ENCODE measurements at places on chromosomes 6 and 20.

DNA sequence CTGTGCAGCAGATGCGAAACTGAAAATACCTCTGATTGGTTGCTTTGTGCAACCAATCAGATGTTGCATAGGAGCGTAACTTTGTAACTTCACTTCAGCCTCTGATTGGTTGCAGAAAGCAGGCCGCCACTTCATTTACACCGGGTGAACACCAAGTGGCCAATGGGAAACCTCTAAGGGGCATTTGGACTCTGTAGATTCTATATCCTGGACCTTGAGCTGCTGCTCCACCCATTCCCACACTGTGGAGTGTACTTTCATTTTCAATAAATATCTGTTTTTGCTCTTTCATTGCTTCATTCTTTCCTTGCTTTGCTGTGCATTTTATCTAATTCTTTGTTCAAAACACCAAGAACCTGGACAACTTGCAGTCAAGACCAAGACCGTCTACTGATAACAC is 14.1 kb upstream of the NXT1 start:
- DNase-seq: no peak

DNA sequence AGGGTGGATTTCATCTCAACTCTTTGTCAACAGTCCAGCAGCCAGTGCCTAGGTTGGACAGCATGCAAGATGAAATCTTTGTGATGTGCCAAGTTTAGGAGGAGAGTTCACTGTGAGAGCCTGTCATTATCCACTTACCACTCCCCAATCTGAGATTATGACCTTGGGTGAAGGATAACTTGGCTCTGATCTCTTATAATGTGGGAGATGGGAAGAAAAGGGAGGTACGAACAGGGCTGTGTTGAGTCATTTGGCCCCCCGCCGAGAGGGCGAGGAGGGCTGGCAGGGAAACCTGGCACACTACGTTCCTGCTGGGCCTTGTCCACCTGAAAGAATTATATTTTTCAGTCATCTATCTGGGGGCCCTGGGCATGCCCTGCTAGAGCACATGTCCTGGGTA is 35.8 kb downstream of the LAMA4 start:
- DNase-seq: peak; percentile 18

DNA sequence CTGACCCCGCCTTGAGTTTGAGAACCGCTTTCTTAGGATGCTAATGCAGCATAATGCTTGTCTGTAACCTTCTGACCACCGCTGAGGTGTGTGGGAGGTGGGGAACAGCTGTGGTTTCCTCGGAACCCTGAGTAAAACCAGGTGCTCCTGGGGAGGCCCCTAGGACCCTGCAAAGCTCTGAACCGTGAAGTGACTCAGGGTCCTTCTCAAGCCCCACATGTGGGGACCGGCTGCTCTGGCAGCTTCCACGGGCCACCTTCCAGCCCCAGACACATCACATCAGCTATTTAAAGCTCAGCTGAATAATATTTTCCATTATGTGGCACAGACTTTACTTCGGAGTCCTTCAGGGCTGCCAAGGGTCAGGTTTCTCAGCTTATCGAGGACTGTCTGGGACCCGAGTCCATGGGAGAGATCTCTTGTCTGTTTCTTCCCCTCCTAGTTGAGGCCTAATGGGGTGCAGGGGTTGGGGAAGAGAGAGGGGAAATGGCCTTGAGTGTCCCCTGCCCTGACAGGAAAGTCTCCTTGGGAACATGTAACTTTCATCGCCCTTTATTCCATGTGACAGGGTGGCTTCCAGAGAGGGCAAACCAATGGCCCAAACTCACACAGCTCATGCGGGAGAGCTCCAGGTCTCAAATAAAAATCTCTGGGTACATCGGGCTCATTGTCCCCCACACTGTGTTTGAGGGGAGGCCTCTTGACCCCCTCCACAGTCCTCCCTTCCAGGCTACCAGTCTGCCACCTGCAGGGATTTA is 186.1 kb upstream of the SLC24A3 start:
- DNase-seq: no peak

- no peak for DNase-seq
Observed at GRCh38 chr6:104322841-104323240, 536.9 kb downstream of the HACE1 start.

GRCh38 chr6:149830731-149831307 is 33.3 kb downstream of the LRP11 start:
- DNase-seq: no peak

- DNase-seq: no peak
Observed at GRCh38 chr6:1524040-1524480, 85.7 kb upstream of the FOXC1 start.

- DNase-seq: no peak
Observed at GRCh38 chr6:151962246-151962846, 154.9 kb downstream of the ESR1 start.

- DNase-seq: no peak
Observed at GRCh38 chr6:89711801-89712200, 73.3 kb upstream of the LYRM2 start.

DNA sequence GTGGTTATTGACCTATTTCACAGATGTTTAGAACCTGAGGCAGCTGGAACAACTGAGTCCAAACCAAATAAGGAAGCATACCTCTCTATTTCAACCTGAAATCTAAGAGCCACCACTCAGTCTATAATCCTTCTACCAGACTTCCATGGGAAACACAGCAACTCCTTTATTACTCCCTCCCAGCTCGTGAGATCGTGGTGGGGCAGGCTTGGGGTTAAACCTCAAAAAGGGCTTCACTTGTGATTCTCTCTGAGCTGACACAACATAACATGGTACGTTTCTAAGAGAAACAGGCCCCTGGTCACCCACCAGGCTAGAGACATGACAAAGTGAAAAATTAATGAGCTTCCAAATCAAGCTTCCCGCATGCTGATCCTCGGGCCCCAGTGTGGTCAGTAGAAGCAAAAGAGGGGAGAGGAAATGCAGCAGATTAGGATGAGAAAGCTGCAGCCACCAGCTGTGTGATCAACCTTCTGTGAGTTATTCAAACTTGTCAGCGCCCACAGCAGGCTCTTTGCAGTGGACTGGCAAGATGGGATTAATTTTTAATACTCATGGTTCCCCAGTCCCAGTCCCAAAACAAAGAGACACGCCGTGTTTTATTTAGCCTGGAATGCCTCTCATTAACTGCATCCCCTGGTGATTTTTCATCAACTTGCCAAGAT is 9.3 kb downstream of the PKHD1 start:
- DNase-seq: no peak

DNA sequence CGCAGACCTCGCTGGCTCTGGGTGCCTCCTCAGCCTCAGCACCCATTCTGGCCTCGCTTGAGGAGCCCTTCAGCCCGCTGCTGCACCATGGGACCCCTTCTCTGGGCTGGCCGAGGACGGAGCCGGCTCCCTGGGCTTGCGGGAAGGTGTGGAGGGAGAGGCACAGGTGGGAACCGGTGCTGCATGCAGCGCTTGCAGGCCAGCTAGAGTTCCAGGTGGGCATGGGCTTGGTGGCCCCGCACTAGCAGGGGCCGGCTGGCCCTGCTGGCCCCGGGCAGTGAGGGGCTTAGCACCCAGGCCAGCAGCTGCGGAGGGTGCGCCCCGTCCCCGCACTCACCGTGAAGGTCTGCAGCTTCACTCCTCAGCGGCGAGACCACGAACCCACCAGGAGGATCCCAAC is 30.4 kb downstream of the DEFB114 start:
- no peak for DNase-seq

- DNase-seq: no peak
Observed at GRCh38 chr6:169225131-169225576, 28.5 kb downstream of the THBS2 start.

- no peak for DNase-seq
Observed at GRCh38 chr6:63814459-63814858, 178.9 kb downstream of the PHF3 start.

DNA sequence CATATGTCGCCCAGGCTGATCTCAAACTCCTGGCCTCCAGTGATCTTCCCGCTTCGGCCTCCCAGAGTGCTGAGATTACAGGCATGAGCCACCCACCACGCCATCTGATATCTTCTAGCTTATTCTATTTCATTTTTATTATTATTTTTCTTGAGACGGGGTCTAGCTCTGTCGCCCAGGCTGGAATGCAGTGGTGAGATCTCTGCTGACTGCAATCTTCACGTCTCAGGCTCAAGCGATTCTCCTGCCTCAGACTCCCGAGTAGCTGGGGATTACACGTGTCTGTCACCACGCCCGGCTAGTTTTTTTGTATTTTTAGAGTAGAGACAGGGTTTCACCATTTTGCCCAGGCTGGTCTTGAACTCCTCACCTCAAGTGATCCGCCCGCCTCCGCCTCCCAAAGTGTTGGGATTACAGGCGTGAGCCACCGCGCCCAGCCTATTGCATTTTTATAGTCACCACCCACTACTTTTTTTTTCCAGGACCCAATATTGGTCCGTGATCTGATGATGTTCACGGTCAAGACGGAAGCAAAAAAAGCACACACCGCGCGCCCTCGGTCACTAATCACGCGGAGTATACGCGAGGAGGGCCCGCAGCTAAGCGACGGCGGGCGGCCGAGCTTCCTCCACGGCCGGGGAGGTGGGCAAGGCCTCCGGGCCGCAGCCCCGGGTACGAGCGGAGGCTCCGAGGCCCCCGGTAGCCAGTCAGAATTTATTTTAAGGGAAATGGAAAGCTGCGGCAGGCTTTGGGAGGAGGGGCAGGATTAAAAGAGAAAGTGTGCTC is 1.1 kb upstream of the LSM14B start:
- DNase-seq: no peak

GRCh38 chr20:48691523-48691922 is 136.3 kb downstream of the PREX1 start:
- peak; percentile 18 for DNase-seq

DNA sequence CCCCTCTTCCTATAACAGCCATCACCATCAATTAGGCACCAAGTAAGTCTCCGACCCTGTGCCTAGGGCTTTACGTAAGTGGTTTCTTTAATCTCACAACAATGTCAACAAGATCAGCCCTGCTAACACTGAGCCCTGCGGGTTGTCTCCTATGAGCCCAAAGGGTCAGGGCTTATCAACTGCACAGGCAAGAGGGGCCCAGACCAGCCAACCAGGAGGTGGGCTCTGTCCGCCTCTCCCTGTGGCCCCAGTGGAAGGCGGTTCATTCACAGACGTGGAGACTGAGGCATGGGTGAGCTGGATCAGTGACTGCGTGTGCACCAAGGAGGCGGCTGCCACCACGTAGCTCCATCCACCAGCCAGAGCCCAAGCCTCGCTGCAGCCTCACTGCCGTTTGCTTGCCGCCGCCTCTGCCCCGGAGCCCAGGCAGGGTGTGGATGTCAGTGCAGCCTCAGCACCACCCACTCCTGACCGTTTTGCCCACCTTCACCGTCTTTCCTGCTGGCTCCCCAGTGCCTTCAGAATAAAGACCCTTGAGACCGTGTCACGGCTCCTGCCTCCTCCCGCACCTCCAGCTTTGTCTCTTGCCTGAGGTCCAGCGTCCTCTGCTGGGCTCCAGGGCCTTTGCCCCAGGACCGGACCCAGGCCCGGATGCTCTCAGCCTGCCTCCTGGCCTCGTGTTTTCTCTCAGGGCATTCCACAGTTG is 78.7 kb downstream of the DLL1 start:
- DNase-seq: no peak

GRCh38 chr6:42359021-42359420 is 92.7 kb downstream of the TRERF1 start:
- DNase-seq: no peak

DNA sequence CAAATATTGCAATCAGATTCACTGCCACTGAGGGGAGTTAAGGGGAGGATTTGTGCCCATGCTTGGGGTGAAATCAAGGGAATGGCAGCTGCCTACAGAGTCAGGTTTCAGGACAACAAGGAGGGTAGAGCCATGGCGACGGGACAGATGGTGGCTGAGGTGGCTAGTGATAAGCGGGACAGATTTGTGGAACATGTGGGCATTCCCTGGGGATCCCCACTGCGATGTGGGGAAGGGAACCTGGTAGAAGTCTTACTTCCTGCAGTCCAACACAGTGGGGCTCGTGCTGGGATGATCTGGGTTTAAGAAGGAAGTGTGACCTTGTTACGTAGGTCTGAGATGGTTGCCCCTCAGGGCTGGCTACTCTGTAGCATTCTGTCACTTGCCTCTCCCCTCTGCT is 292.0 kb upstream of the JARID2 start:
- no peak for DNase-seq

GRCh38 chr6:24191346-24191745 is 65.3 kb downstream of the NRSN1 start:
- no peak for DNase-seq

GRCh38 chr6:2542858-2543218 is 207.9 kb downstream of the MYLK4 start:
- DNase-seq: no peak

GRCh38 chr6:18241208-18242038 is 22.9 kb downstream of the DEK start:
- no peak for DNase-seq

- peak; percentile 62 for DNase-seq
Observed at GRCh38 chr6:151325075-151326050, 66.0 kb downstream of the ZBTB2 start.

DNA sequence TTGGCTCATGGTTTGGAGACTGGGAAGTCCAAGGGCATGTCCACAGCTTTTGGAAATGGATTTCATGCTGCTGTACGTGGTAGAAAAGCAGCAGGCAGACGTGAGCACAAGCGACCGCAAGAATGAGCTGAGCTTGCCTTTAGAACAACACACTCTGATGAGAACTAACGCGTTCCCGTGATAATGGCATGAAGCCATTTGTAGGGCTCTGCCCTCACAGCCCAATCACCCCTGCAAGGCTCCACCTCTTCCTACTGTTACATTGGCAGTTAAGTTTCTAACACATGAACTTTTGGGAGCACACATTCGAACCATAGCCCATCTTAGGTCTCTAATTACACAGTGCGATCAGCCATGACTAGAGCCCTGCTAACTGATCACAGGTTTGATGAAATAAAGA is 107.5 kb upstream of the TMEM170B start:
- no peak for DNase-seq

DNA sequence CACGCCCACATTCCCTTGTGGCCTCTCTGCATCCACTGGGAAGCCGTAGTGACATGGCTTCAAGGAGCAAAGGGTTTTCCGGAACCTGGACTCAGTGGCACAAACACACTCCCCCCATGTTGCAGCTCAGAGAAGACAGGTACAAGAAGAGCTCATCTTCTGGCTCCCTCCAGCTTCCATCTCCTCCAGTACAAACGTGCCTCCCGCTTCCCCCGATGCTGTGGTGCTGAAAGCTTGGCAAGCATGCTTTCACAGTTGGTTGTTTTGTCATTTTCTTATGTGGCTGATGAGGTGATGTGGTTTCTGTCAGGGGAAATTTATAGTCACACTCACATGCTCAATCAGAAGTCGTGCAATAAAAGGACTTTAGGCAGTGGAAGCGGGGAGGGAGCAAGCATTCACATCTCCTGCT is 258.5 kb downstream of the KIF16B start:
- no peak for DNase-seq

GRCh38 chr6:95292011-95292410 is 285.3 kb upstream of the MANEA start:
- DNase-seq: no peak

- DNase-seq: no peak
Observed at GRCh38 chr20:52937591-52938100, 34.5 kb upstream of the TSHZ2 start.

- no peak for DNase-seq
Observed at GRCh38 chr20:60008130-60008808, 50.0 kb downstream of the CDH26 start.

DNA sequence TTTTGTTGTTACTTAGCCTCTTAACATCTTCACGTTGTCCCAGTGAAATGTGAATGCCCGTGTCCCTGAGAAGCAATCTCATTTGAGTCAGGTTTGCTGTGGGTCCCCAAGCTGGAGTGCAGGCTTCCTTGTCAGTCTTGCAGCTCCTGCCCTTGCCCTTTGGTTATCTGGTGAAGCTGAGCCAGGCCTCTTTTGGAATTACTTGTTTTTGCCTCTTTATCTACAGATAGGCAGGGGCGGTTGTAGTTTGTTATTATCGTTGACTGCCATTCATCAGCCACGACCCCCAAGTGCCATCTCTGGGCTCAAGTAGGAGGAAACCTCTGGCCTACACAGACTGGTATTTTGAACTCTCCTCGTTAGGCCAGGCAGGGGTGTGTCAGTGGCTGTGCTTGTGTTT is 2.2 kb downstream of the TMEM14C start:
- DNase-seq: no peak
